Hepatocyte (in vitro differentiated cells): ENCODE measurements at places on chromosomes 6 and 20. TPM values are rescaled to one million over a fixed set of nuclear protein-coding genes. Genes with fewer than 3 reads are reported as not detected.

Gene C6orf58
- polyA plus RNA-seq = not detected in 2 replicates

Gene BMP7
- 9.1 and 11.4 TPM in 2 replicates for polyA plus RNA-seq

Gene HRH3
- polyA plus RNA-seq = not detected in 2 replicates

Gene LKAAEAR1
- 0.91 and 1.2 TPM in 2 replicates for polyA plus RNA-seq

Gene LY86
- 0.60 and 0.82 TPM in 2 replicates for polyA plus RNA-seq

Gene ISM1
- 0.76 and 1.7 TPM in 2 replicates for polyA plus RNA-seq

Gene SYCP2L
- polyA plus RNA-seq = 0.37 and 1.3 TPM in 2 replicates

Gene WFDC10B
- 0.62 and 1.9 TPM in 2 replicates for polyA plus RNA-seq

Gene SLC22A1
- 10.2 and 12.9 TPM in 2 replicates for polyA plus RNA-seq

Gene CTAGE9
- not detected in 2 replicates for polyA plus RNA-seq

Gene FERMT1
- 3.4 and 6.0 TPM in 2 replicates for polyA plus RNA-seq

Gene OR2J1
- polyA plus RNA-seq = not detected in 2 replicates

- H3K27ac ChIP-seq = no peak overlapping the region
- no peak for DNase-seq
- H3K4me1 ChIP-seq = no peaks in the 10 kb centered on the region
These were observed 71.5 kb downstream of the CNKSR3 start for GRCh38 chr6:154438882-154439415.

- H3K4me3 ChIP-seq = no peak overlapping the region
- no peaks in the 10 kb centered on the region for H3K4me1 ChIP-seq
- H3K36me3 ChIP-seq = no peaks in the 10 kb centered on the region
These were observed 41.4 kb downstream of the MAP3K7 start for GRCh38 chr6:90545448-90545847.

- no peak overlapping the region for H3K27ac ChIP-seq
- H3K36me3 ChIP-seq = no peaks in the 10 kb centered on the region
- DNase-seq = no peak
- no peaks in the 10 kb centered on the region for H3K4me1 ChIP-seq
- no peaks in the 10 kb centered on the region for H3K27me3 ChIP-seq
These were observed 53.6 kb downstream of the CDH26 start for GRCh38 chr20:60011512-60012507.

DNA sequence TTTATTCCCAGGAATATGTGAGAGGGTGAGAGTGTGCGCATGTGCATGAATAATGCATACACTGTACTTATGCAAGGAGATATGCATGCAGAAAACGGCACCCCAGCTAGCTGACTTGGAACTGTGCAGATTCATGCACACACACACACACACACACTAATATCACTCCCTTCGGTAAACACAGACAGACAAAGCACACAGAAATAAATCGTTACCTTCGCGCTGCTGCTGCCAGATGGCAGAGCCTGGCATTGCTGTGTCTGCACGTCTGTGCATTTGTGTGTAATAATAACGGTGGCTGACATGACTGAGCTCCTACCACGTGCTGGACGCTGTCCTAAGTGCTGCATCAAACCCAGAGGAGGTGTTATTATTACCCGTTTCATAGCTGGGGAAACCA lies 36.8 kb downstream of the PREX1 start:
- no peak for DNase-seq
- H3K4me3 ChIP-seq = no peak overlapping the region
- H3K36me3 ChIP-seq = no peaks in the 10 kb centered on the region
- no peak overlapping the region for H3K27ac ChIP-seq
- no peaks in the 10 kb centered on the region for H3K27me3 ChIP-seq

GRCh38 chr20:7980332-7981046 lies 39.1 kb downstream of the TMX4 start:
- H3K4me1 ChIP-seq = no peaks in the 10 kb centered on the region
- peak; percentile 66 for DNase-seq
- no peak overlapping the region for H3K27ac ChIP-seq
- no peak overlapping the region for H3K4me3 ChIP-seq
- no peaks in the 10 kb centered on the region for H3K36me3 ChIP-seq

GRCh38 chr6:15036690-15037245 lies 209.1 kb upstream of the JARID2 start:
- peak; percentile 89 for DNase-seq
- H3K4me1 ChIP-seq = peaks cover 9% of the 10 kb centered on the region
- H3K27me3 ChIP-seq = no peaks in the 10 kb centered on the region
- H3K27ac ChIP-seq = peak overlapping the region; percentile 85

- no peaks in the 10 kb centered on the region for H3K4me1 ChIP-seq
- no peak for DNase-seq
- no peak overlapping the region for H3K27ac ChIP-seq
These were observed 56.9 kb upstream of the PRND start for GRCh38 chr20:4664691-4665360.

DNA sequence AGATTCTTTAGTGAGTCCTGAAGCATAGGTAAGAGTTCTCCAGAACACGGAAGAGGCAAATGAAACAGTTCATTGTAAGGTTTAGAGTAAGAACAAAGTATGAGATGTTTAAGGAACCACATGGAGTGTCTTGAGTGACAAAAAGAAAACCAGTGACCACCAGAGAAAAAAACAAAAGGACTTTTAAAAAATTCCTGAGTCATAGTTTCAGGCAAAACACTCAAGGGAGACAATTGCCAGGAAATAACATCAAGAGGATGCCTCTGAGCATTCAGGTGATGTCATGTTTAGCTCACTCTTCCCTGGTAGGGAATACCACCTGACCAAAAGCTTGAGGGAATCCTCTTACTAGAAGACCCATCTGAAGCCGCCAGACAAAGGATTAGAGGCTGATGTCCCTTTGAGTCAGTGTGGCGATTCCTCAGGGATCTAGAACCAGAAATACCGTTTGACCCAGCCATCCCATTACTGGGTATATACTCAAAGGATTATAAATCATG lies 110.3 kb downstream of the COL19A1 start:
- H3K27me3 ChIP-seq = no peaks in the 10 kb centered on the region
- H3K27ac ChIP-seq = no peak overlapping the region
- DNase-seq = no peak
- no peaks in the 10 kb centered on the region for H3K4me1 ChIP-seq
- no peak overlapping the region for H3K4me3 ChIP-seq

- no peak overlapping the region for H3K4me3 ChIP-seq
- no peaks in the 10 kb centered on the region for H3K4me1 ChIP-seq
- no peaks in the 10 kb centered on the region for H3K36me3 ChIP-seq
- H3K27ac ChIP-seq = no peak overlapping the region
- DNase-seq = peak; percentile 50
These were observed 8.8 kb upstream of the MOG start for GRCh38 chr6:29647927-29648642.

GRCh38 chr6:3532296-3532916 lies 75.6 kb upstream of the SLC22A23 start:
- H3K27ac ChIP-seq = no peak overlapping the region
- H3K36me3 ChIP-seq = no peaks in the 10 kb centered on the region
- no peak overlapping the region for H3K4me3 ChIP-seq
- H3K4me1 ChIP-seq = no peaks in the 10 kb centered on the region

DNA sequence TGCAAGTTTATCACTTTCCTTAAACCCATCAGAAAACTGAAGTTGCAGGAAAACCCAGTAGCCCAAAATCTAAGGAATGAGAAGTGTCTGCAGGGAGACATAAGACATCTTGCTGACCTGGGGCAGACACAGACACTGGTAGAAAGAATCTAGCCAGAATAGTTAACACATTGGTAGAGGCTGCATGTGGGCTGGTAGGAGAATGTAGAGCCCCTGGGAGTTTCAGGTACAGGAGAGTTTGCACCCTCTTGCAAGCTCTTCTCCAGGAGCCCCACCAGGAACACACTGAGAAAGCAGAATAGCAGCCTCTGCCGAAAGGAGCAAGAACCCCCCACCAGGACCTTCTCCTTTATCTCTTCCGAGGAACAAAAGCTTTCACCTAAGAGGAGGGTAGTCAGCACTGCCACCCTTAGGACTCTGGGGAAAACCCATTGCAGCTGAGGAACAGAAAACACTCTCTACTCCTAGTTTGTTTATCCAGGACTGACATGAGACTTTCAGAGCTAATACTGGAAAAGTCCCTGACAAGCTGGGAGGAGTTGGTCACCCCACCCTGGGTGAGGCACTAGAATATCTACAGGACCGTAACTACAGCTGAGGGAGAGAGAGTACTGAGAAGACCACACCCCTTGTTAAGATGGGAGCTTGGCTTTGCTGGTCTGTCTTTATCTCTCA lies 10.5 kb upstream of the OGFRL1 start:
- no peaks in the 10 kb centered on the region for H3K27me3 ChIP-seq
- H3K36me3 ChIP-seq = no peaks in the 10 kb centered on the region
- H3K4me1 ChIP-seq = no peaks in the 10 kb centered on the region
- DNase-seq = no peak
- no peak overlapping the region for H3K27ac ChIP-seq

DNA sequence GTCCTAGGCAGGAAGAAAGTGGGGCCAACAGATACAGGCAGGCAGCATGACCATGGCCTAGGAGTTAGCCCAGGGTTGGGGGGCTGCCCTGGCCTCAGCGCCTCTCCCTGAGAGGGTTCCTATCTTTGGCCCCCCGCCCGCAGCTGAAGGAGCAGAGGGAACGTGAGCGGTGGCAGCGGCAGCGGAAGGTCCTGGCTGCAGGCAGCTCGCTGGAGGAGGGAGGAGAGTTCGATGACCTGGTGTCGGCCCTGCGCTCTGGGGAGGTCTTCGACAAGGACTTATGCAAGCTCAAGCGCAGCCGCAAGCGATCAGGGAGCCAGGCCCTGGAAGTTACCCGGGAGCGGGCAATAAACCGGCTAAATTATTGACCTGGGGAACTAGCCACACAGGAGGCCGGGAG lies 32.6 kb downstream of the MOCS1 start:
- no peak for DNase-seq
- H3K36me3 ChIP-seq = no peaks in the 10 kb centered on the region
- H3K4me1 ChIP-seq = no peaks in the 10 kb centered on the region
- no peak overlapping the region for H3K27ac ChIP-seq

- H3K27me3 ChIP-seq = no peaks in the 10 kb centered on the region
- DNase-seq = peak; percentile 23
- H3K4me1 ChIP-seq = no peaks in the 10 kb centered on the region
- H3K36me3 ChIP-seq = no peaks in the 10 kb centered on the region
- H3K27ac ChIP-seq = no peak overlapping the region
These were observed 155.1 kb upstream of the ENPP5 start for GRCh38 chr6:46325561-46326530.

GRCh38 chr6:17851720-17852161 lies 135.7 kb downstream of the KIF13A start:
- H3K27ac ChIP-seq = peak overlapping the region; percentile 68
- peak; percentile 42 for DNase-seq
- H3K4me1 ChIP-seq = peaks cover 18% of the 10 kb centered on the region
- no peaks in the 10 kb centered on the region for H3K27me3 ChIP-seq

DNA sequence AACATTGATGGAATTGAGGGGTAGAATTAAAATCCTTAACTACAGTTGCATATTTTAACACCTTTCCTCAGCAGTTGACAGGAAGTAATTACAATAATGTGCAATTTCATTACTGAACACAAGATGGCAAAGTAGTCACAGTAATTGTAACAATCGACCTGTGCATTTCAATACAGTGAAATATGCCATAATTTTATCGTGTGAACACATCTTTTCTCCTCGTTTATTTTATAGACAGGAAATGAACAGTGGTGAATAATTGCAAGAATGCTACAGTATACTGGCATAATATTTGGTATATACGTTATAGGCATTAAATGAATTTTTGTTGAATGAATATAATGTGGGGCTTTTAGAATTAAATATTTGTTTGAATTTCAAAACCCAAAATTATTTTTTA lies 25.0 kb downstream of the CYB5R4 start:
- no peak overlapping the region for H3K27ac ChIP-seq
- no peaks in the 10 kb centered on the region for H3K4me1 ChIP-seq
- no peaks in the 10 kb centered on the region for H3K36me3 ChIP-seq
- H3K4me3 ChIP-seq = no peak overlapping the region

DNA sequence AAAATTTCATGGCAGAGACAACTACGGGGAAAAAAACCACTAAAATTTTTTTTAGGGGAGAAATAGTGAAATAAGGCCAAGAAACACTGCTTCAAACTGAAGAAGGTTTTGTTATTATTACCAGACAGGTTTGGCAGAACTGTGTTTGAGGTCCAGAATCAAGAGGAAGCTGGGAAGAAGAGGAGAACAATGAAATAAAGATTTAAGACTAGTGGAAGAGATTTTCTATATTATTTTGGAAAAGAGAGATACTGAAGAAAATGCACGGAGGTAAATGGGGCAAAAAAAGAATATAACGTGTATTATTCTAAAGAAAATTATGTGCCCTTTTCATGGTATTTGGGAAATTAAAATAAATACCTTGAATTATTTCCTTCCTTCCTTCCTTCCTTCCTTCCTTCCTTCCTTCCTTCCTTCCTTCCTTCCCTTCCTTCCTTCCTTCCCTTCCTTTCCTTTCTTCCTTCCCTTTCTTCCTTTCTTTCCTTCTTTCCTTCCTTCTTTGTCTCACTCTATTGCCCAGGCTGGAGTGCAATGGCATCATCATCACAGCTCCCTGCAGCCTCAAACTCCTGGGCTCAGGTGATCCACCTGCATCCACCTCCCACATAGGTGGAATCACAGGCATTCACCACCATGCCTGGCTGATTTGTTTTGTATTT lies 124.3 kb downstream of the GJA1 start:
- no peak for DNase-seq
- no peak overlapping the region for H3K4me3 ChIP-seq
- no peaks in the 10 kb centered on the region for H3K27me3 ChIP-seq
- H3K4me1 ChIP-seq = no peaks in the 10 kb centered on the region
- no peak overlapping the region for H3K27ac ChIP-seq

- H3K4me3 ChIP-seq = no peak overlapping the region
- DNase-seq = no peak
- no peaks in the 10 kb centered on the region for H3K36me3 ChIP-seq
- H3K27ac ChIP-seq = no peak overlapping the region
- H3K27me3 ChIP-seq = no peaks in the 10 kb centered on the region
These were observed 157.8 kb downstream of the SAMD5 start for GRCh38 chr6:147666255-147666654.

- H3K27me3 ChIP-seq = no peaks in the 10 kb centered on the region
- H3K27ac ChIP-seq = no peak overlapping the region
- no peak overlapping the region for H3K4me3 ChIP-seq
These were observed 117.3 kb downstream of the PREX1 start for GRCh38 chr20:48710341-48711043.

DNA sequence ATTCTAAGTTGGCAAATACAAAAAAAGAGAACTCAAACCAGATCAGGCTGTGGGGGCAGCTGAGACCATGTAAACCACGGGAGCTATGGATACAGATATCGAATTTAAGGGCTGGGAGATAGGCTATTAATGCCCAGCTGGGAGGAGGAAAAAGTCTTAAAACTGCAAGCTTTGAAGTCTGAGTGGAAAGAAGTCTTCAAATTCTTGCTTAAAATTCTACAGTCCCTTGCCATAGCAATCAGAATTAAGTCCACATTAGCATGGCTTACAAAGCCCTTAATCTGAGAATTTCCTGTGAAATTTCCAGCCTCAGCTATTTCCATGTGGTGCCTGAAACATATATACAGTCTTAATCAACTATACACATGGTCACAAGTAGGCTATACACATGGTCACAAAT lies 465.0 kb upstream of the HSF2 start:
- H3K27me3 ChIP-seq = no peaks in the 10 kb centered on the region
- H3K36me3 ChIP-seq = no peaks in the 10 kb centered on the region
- no peak overlapping the region for H3K27ac ChIP-seq
- DNase-seq = no peak
- peaks cover 7% of the 10 kb centered on the region for H3K4me1 ChIP-seq

- peaks cover 39% of the 10 kb centered on the region for H3K27me3 ChIP-seq
- no peak overlapping the region for H3K4me3 ChIP-seq
- no peaks in the 10 kb centered on the region for H3K4me1 ChIP-seq
- H3K27ac ChIP-seq = no peak overlapping the region
These were observed 3.1 kb upstream of the CCM2L start for GRCh38 chr20:32006841-32007786.
